H9 (cell line): ENCODE measurements at places on chromosomes 16 and 17. TPM values are rescaled to one million over a fixed set of nuclear protein-coding genes. Genes with fewer than 3 reads are reported as not detected.

- no peaks in the 10 kb centered on the region for H3K36me3 ChIP-seq
- H3K27me3 ChIP-seq, result no peaks in the 10 kb centered on the region
- H3K27ac ChIP-seq, result no peak overlapping the region
- no peak overlapping the region for H3K4me3 ChIP-seq
Measured at GRCh38 chr16:49096176-49096945, 185.3 kb downstream of the CBLN1 start.

- no peaks in the 10 kb centered on the region for H3K27me3 ChIP-seq
- peaks cover 6% of the 10 kb centered on the region; the same call in 1 of the 2 replicates for H3K4me1 ChIP-seq
- H3K36me3 ChIP-seq, result no peaks in the 10 kb centered on the region
- DNase-seq, result no peak
Measured at GRCh38 chr17:63523253-63523855, at the start of gene KCNH6. TSS of gene KCNH6 (plus strand) at chr17:63523358. CDS start at chr17:63523414, 56 bp downstream.

DNA sequence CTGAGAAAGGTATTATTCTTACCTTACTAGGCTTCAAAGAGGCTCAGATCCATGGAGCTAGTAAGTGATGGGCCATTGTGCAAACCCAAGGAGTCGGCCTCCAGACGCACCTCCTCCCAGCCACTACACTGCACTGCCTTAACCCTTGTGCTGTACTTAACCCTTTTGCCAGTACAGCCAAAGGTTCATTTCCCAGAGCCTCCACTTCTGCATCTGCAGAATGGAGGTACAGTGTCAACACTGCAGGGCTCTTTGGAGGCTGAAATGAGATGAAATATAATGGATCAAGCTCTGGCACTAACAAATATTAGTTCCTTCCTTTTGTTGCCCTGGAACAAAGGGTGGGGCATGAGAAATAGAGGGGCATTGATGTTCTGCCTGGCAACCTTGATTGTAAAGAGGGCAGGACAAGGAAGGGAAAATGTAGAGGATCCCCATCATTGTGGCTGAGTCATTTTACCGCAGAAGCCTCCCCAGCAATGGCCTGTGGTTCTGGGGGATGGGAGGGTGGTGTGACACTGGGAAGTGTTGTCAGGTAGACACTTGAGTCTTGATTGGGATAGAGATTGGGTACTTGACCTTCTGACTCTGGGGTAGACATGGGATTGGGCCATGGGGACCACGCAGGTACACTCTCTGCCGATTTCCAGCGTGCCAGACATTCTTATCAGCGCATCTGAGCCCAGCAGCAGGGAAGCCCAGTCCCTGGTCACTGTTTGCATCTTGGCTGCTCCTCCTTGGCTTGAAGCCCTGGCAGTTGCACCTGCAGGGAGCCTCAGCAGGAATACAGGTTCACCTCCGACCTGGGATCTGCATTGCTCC lies 84.0 kb downstream of the MSI2 start:
- peaks cover 29% of the 10 kb centered on the region for H3K36me3 ChIP-seq
- H3K27me3 ChIP-seq, result no peaks in the 10 kb centered on the region
- no peak overlapping the region for H3K27ac ChIP-seq
- peaks cover 16% of the 10 kb centered on the region for H3K4me1 ChIP-seq
- H3K4me3 ChIP-seq, result no peak overlapping the region
- DNase-seq, result no peak

DNA sequence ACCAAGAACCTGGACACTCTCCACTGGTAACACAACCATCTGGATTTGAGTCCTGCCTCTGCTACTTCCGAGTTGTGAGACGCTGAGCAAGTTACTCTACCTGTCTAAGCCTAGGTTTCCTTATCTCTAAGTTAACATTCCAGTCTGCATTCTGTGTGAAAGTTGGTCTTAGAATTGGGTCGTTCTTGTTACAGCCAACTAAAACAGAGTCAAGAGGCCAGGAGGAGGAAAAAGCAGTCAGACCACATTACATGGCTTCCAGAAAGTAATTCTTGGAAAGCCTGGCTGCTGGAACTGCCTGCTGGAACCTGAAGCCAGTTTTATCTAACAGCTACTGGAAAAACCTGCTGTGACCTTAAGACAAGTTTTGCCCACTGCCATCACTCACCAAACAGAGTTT lies 38.4 kb upstream of the XYLT1 start:
- no peak overlapping the region for H3K27ac ChIP-seq
- H3K36me3 ChIP-seq, result peaks cover 10% of the 10 kb centered on the region
- no peaks in the 10 kb centered on the region for H3K4me1 ChIP-seq
- H3K4me3 ChIP-seq, result no peak overlapping the region
- DNase-seq, result no peak

DNA sequence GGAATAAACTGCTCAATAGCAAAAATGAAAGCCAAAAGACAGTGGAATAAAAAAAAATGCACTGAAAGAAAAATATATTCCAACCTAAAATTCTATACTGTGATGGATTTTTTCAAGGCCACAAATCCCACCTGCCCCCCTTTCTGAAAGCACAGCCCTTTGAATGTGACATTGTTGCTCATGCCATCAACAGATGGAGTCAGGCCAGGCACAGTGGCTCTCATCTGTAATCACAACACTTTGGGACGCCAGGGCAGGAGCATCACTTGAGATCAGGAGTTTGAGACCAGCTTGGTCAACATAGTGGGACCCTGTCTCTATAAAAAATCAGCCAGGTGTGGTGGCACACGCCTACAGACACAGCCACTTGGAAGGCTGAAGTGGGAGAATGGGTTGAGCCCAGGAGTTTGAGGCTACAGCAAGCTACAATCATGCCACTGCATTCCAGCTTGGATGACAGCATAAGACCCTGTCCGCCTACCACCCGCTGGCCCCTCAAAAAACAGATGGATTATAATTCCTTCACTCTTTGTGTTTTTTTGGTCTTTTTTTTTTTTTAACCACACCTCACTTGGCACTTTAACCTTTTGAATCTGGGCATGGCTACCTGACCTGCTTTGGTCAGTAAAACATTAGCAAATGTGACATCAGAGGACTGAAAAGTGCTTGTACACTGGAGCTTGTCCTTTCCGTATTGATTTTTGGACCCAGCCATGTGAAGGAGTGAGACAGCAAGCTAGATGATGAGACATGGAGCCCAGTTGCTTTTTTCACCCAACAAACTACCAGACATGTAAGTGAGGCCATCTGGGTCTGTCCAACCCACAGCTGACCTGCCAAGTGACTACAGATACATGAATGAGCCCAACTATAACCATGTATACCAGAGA lies 36.3 kb downstream of the GLG1 start:
- no peaks in the 10 kb centered on the region for H3K27me3 ChIP-seq
- H3K4me3 ChIP-seq, result no peak overlapping the region
- no peaks in the 10 kb centered on the region; the same call in 1 of the 2 replicates for H3K4me1 ChIP-seq
- H3K36me3 ChIP-seq, result no peaks in the 10 kb centered on the region

GRCh38 chr17:78394209-78394608 lies 15.8 kb downstream of the PGS1 start:
- H3K27ac ChIP-seq, result no peak overlapping the region
- H3K27me3 ChIP-seq, result no peaks in the 10 kb centered on the region
- no peak overlapping the region for H3K4me3 ChIP-seq
- peaks cover 67% of the 10 kb centered on the region for H3K36me3 ChIP-seq

DNA sequence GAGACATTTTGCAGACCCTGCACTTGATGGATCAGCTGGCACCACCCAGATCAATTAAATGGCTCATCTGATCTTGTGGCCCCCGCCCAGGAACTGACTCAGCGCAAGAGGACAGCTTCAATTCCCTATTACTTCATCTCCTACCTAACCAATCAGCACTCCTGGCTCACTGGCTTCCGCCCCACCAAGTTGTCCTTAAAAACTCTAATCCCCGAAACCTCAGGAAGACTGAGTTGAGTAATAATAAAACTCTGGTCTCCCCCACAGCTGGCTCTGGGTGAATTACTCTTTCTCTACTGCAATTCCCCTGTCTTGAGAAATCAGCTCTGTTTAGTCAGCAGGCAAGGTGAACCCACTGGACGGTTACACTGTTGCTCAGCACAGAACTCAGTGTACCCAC lies 23.6 kb downstream of the SPPL2C start:
- no peak overlapping the region for H3K4me3 ChIP-seq
- H3K4me1 ChIP-seq, result 0 out of 2 replicates have a peak, but pooled peaks cover 2% of the 10 kb centered on the region
- H3K36me3 ChIP-seq, result no peaks in the 10 kb centered on the region
- H3K27ac ChIP-seq, result no peak overlapping the region
- DNase-seq, result no peak
- H3K27me3 ChIP-seq, result no peaks in the 10 kb centered on the region

DNA sequence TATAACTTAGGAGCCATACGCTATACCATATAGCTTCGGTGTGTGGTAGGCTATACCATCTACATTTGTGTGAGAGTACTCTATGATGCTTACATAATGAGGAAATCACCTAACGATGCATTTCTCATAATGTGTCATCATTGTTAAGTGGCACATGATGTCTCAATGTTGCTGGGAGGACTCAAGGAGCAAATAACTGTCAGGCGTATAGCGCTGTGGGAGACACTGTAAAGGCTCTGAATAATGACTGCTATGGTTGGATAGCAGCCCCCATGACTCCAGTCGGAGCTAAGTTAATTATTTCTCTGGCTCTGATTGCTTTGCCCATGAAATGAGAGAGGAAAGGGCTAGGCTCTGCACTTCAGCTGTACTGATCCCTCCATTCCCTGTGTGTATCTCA lies 197.2 kb downstream of the RGS9 start:
- no peak for DNase-seq
- no peak overlapping the region for H3K4me3 ChIP-seq
- no peaks in the 10 kb centered on the region for H3K27me3 ChIP-seq
- H3K4me1 ChIP-seq, result no peaks in the 10 kb centered on the region; the same call in 1 of the 2 replicates
- no peak overlapping the region for H3K27ac ChIP-seq
- no peaks in the 10 kb centered on the region; the same call in 1 of the 2 replicates for H3K36me3 ChIP-seq

DNA sequence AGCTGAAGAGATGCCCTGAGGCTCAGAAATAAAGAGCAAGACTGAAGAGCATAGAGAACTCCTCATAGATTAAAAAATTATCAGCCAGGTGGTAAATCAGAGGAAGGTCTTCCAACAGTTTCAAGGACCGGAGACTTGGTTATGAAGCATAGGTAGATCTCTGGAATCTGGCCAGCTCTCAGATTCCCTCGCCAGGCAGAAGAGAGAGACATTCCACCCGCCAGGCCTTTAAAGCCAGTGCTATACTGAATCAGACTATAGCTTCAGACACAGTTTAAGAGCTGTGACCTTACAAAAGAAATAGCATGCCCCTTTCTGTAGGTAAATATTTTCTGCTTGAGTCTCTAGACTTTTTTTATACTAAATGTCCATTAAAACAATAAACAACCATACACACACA lies 70.3 kb downstream of the NFATC3 start:
- no peak overlapping the region for H3K4me3 ChIP-seq
- H3K36me3 ChIP-seq, result peaks cover 6% of the 10 kb centered on the region; the same call in 1 of the 2 replicates
- H3K27ac ChIP-seq, result no peak overlapping the region
- no peaks in the 10 kb centered on the region for H3K4me1 ChIP-seq

DNA sequence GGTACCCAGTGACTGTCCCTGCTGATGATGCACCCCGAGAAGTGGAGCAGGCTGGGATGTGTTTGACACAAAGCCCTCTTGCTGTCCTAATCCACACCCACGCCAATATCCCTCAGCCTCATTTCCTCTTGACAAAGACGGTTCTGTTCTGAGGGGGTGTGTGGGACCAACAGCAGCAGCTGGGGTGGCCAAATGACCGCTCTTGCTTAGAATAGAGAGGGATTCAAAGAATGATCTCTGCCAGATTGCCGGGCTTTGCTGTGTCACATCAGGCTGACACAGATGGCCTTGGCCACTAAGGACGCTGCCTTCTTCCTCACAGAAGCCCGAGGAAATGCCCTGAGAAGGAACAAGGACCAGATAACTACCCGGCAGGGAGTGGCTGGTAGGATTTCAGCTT lies 250.7 kb downstream of the NTN1 start:
- H3K4me1 ChIP-seq, result no peaks in the 10 kb centered on the region
- DNase-seq, result no peak
- no peak overlapping the region for H3K27ac ChIP-seq
- H3K4me3 ChIP-seq, result no peak overlapping the region

- H3K4me3 ChIP-seq, result no peak overlapping the region
- H3K4me1 ChIP-seq, result no peaks in the 10 kb centered on the region
- DNase-seq, result no peak
- no peaks in the 10 kb centered on the region for H3K27me3 ChIP-seq
- H3K27ac ChIP-seq, result no peak overlapping the region
Measured at GRCh38 chr16:57956924-57957672, 13.8 kb downstream of the CNGB1 start.

The TLE7 gene
- not detected in 2 replicates for total RNA-seq

The TBC1D26 gene
- 0.77 and 0.83 TPM in 2 replicates for total RNA-seq

The MED1 gene
- 59.2 and 61.3 TPM in 2 replicates for total RNA-seq

The CCL8 gene
- not detected in 2 replicates for total RNA-seq

The SRL gene
- total RNA-seq, result not detected in 2 replicates

The ACSM5 gene
- total RNA-seq, result not detected in 2 replicates

The IGFALS gene
- not detected in 2 replicates for total RNA-seq

The MT1G gene
- total RNA-seq, result 23.4 and 26.2 TPM in 2 replicates
